ENCODE measurements at places on chromosomes 16 and 17.

DNA sequence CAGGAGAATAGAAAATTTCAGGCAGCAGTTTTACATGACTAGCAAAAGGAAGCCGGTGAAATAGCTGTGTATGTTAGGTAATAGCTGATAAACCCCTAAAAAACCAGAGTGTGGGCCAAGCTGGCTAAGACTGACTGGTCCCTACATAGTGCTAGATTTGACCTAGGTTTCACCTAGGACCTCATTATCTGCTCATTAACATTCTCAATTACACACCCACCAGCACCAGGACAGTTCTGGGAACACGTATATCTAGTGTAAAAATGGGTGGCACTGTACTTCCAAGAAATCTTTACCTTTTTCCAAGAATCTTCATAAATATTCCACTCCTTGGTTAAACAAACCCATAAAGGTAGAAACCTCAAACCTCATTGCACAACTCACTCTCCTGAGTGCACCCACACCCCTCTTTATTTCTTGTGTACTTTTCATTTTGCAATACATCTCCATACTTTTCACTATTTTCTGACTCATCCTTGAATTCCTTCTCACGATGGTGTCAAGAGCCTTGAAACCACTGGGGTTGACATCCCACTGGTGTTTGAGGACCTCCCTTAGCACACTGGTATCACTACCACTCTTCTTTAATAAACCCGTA, 262.7 kb upstream of the KCNJ16 start:
- no peak for DNase-seq

DNA sequence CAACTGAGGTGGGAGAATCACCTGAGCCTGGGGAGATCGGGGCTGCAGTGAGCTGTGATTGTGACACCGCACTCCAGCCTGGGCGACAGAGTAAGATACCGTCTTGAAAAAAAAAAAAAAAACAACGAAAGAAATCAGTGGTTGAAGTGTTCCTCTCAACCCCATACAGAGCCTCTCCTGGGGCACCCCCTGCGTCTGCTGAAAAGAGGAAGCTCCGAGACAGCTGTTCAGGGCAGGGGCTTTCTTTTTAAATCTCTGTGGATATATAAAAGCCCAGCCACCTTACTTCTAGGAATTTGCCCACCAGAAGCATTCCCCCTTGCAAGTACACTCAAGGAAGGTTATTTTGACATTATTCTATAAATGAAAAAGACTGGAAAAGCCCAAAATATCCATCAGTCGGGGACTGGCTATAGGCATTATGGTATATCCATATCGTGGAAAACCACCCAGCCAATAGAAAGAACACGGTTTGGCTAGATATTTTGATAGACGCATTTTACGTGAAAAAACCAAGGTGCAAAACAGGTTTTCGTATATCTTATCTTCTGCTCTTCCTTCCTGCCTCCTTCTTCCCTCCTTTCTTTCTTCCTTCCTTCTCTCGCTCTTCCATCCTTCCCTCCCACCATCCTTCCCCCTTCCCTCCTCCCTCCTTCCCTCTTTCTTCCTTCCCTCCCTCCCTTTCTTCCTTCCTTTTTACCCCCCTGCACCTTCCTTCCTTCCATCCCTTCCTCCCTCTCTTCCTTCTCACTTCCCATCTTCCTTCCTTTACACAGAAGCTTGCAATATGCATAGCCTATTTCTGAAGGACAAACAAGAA, 9.2 kb upstream of the CCL22 start:
- DNase-seq = no peak

- no peak for DNase-seq
Observed at GRCh38 chr17:36765436-36766043, 164.2 kb downstream of the MRM1 start.

- no peak for DNase-seq
Observed at GRCh38 chr17:29576214-29577000, 7.9 kb downstream of the TP53I13 start.

DNA sequence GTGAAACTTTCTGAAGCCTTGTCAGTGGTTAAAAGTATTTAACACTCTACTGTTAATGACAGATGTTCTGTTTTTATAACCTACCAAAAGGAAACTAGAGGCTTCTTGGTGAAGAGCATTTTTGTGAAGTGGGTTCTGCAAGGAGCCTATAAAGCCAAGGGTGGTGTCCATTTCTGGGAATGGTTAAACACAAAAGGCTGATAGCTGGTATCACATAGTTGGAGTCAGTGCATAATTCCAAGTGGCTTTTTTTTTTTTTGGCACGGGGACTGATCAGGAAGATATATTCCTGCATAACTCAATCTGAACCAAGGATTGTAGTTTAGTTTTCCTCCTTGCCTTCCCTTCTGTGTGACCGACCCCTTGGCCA, 27.6 kb upstream of the KPNB1 start:
- DNase-seq = no peak

- no peak for DNase-seq
Observed at GRCh38 chr16:56871172-56871593, 6.2 kb downstream of the SLC12A3 start.

- DNase-seq = no peak
Observed at GRCh38 chr16:68190081-68190480, 45.8 kb downstream of the ESRP2 start.

- DNase-seq = no peak
Observed at GRCh38 chr16:85166699-85167588, 54.7 kb upstream of the CIBAR2 start.

DNA sequence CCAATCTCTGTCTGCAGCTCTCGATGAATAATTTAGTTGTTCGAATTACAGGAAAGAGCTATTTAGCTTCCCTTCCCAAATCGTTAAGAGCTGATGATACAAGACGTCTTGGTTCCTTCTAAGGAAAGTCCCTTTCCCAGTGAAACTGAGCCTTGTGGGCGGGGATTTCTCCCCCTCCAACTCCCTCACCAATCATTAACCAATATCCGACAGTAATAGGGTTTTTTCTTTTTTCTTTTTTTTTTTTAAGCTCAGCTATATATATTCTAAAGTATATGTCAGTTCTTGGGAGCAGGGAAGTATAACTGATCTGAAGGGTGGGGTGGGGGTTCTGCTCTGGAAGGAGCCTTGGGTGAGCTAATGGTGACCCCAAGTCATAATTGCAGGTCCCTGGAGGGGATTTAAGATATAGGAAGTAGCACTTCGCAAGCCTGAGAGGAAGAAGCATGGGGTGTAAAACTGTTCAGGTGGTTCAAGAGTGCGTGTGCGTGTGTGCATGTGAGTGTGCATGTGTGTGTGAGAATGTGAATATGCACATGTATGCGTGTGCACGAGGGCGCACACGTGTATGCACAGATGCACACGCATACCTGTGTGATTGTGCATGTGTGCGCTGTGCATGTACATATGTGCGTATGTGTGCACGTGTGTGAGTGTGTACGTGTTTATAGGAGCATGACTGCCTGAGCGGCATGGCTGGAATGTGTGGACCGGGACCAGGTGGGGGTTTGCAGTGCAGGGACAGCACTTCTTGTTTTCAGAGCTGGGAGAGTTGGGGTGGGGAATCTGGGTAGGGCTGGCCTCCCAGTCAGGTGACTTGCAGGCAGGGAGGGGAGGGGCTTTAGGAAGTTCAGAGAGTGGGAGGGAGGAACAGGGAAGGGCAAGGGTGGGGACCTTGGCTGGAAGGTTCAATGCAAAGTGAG, 42.7 kb downstream of the SOCS3 start:
- DNase-seq = no peak

DNA sequence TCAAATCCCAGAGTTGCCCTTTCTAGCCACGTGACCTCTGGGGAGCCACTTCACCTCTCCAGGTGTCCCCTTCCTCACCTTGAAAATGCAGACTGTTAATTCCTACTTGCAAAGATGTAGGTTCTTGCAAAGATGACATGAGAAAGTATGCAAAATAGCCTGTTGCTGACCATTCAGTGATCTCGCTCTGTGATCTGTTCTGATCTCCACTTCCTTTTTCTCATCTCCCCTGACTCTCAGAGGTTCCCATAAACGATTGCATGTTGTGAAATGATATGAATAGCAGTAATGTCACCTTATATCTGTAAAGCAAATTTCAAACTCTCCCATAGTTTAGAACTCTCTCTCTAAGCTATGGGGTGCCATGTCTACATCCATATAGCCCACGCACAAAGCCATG, 182.3 kb downstream of the TMEM132E start:
- no peak for DNase-seq

GRCh38 chr17:51354936-51355335, 94.6 kb downstream of the UTP18 start:
- DNase-seq = no peak

- no peak for DNase-seq
Observed at GRCh38 chr16:25109643-25110042, 1.9 kb upstream of the LCMT1 start.

DNA sequence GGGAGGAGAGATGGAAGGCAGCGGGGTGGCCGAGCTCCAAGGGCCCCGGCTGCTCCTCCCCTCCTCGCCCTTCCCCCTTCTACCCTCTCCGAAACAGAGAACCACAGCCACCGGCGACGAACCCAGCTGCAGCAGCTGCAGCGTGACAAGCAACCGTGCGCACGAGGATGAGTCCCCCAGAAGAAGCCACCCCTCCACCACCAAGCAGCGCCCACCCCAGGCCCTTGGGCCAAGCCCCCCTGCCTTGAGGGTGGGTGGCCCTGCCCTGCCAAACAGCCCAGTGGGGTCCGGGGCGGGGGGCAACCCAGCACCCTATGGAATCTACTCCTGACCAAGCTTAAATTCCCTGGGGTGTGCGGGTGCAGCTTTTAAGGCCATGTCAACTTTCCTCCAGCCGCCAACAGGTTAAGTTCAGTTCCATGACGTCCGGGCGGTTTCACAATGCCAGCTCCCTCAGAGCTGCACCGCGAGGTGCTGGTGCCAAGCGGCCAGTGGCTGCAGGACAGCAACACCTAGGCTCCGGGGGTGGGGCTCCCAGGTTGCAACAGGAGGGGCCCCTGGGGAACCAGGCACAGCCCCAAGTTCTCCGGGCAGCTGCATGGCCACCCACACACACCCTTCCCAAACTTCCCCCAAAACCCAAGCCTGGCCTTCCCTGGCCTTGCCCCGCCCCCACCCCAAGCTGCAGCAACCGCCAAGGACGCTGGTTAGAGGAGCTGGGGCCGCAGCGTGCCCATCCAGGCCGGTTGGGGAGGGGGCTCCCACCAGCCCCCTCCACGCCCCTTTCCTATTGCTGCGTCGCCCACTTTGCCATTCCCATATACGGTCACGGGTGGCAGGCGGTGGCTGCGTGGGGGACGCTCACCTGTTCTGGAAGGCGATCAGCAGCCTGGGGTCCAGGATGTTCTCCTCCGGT, 2.0 kb downstream of the CBX4 start:
- peak; percentile 96 for DNase-seq

DNA sequence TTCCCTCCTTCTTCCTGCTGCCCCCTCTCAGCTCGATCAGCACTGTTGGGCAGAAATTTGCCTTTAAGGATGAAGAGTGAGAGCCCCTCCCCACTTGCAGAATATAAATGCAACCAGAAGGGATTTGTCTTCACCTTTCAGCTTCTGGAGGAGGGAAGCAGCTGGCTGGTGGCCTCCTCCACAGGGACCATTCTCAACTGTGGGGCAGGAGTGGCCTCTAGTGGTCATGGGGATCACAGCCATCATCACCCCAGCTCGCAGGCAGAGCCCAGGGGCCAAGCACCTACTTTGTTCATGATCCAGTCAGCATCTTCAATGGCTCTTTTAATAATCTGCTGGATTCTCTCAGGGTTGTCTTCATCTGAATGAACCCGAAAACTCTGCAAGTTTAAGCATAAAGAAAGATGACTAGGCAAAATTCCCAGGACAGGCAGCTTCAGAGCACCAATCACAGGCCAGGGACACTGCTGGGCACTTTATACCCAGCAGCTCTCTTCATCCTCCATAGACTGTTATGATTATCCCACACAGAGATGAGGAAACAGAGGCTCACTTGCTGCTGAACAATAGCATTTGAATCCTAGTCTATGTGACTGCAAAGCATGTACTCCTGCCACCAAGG, 13.1 kb downstream of the LYRM9 start:
- peak; percentile 66 for DNase-seq

- DNase-seq = peak; percentile 22
Observed at GRCh38 chr17:74282587-74283370, 8.7 kb downstream of the DNAI2 start.

DNA sequence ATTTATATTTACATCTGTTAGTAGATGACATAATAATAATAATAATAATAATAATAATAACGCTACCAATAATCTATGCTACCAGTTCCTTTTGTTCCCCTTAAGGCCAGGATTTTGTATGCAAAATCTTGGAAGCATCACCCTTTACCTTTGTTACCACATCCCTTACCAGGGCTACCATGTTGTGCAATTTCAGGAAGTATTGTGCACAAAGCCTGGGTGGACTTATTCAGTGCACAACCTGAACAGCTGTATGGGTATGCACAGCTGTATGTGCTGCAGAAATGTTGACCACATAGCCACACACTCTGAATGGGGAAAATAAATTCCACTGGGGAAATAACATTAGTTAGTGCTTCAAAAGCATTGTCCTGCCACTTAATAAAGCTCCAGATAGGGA, 19.9 kb upstream of the CALB2 start:
- no peak for DNase-seq

DNA sequence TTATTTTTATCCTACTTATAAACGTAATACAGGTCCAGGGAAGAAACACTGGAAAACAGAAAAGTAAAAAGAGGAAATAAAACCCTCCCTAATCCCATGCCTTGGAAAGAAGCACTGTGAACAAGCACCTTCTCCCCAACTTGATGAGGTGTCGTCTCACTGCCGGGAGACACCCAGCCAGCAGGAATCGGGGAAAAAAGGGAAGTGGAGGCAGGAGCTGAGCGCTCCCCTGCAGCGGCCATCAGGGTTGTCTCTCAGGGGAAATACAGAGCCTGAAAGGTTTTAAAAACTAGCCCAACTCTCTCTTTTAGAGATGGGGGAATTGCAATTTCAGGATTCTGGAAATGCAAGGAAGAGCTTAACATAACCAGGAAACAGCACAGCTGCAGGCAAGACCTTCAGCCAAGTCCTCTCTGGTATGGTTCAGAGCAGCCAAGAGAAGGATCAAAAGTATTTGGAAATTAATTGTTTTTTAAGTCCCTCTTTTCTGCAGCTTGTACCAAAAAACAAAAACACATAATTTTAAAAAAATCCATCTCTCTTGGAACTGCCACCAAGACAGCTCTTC, 96.3 kb upstream of the RCVRN start:
- DNase-seq = no peak

DNA sequence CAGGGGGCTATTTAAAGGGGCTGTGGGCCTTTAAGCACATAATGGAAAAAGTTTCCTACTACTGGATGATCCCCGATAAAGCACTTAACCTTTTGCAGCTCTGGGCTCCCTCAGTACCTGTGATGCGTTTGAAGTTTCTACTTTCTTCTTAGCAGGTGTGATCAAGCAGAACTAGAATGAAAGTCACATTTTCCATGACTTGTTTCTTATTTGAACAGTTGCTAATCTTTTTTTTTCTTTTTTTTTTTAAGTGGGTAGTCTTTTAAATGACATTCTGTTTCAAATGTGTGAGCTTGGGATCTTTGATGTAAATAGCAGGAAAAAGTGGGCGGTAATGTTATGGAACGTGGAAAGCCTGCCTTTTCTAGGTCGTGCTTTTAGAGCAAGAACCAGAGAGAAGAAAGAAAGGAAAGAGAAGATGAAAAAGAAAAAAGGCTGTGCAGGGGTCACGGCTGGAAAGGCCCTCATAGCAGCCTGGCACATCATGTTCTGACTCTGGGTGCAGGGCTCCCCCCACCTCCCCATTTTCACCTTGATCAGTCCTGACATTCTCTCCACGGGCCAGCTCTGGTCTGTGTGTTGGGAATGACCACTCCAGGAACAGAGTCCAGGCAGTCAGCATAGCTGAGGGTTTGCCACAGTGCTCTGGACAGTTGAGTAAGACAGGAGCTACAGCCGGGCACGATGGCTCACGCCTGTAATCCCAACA, 150.6 kb downstream of the CLEC16A start:
- no peak for DNase-seq

GRCh38 chr17:60393840-60394723, 2.1 kb upstream of the USP32 start:
- DNase-seq = no peak

GRCh38 chr17:1470755-1471462, 14.9 kb upstream of the CRK start:
- no peak for DNase-seq

Measured in DND-41 (cell line).